ENCODE measurements at places on chromosomes 6 and 20.

DNA sequence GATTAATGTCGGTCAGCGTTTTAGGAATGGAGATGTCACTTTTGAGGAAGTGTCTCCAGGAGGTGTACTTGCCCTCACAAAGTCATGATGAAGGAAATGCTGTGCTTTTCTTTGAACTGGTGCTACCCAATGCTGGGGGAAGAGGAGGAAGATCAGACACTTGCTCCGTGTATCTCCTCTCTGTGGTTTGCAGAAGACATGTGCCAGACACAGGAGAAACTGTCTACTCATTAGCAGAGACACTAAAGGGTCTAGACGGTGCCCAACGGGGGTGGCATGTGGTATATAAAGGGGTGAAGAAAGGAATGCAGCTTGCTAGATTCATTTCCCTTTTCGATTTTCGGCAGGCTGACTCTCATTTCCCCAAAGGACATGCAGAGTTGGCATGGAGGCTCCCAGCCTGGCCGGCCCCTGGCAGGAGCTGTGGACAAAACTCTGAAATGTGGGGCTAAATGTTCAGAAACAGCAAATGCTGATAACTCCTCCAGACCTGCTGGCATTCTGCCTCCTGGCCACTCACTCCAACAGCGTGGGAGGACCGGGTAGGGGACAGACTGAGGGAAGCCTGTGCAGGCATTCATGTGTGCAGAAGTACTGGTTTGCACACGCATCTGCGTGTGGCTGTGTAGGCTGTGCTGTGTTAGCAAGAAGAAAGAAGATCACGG, 59.6 kb upstream of the QKI start:
- no peak for DNase-seq

GRCh38 chr6:15479761-15480160, 183.1 kb downstream of the DTNBP1 start:
- DNase-seq = no peak

GRCh38 chr20:49706630-49707091, 7.0 kb downstream of the B4GALT5 start:
- DNase-seq = no peak

GRCh38 chr20:22684072-22684762, 99.8 kb upstream of the FOXA2 start:
- DNase-seq = peak; percentile 62

DNA sequence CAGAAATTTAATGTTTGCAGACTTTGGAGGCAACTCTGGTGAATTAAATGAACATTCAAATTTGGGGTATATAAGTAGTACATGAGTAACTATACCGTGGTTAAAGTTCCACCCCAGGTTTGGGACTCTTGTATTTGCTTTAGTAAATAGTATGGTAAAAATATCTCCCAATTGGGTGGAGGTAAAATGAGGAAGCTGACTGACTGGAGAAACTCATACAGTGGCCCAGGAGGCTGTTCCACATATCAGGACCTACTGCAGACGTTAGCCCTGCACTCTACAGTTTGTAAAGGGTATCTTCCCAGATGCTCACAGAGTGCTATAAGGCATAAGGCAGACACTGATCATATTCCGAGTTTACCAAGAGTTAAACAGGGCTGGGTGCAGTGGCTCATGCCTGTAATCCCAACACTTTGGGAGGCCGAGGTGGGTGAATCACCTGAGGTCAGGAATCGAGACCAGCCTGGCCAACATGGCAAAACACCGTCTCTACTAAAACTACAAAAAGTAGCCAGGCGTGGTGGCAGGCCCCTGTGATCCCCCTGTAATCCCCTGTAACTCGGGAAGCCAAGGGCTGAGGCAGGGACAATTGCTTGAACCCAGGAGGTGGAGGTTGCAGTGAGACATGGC, 53.7 kb downstream of the CPXM1 start:
- no peak for DNase-seq

GRCh38 chr6:13413466-13413862, 73.9 kb downstream of the GFOD1 start:
- DNase-seq = no peak

DNA sequence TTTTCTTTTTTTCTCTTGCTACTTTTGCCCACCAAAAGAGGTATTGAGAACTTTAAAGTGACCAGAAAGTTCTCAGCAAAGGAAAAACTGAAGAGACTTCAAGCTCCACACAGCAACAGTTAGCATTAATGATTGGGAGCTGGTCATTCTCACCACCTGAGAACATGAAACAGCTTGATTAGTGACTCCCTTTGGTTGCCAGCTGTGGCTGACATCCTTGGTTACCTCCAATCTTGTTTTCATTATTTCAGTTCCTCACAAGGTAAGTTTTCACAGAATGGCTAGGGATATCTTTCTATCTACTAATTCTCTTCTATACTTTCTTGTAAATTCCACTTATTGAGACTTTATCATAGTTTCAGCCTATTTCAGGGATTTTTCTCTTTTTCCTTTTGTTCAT, 427.9 kb downstream of the QKI start:
- no peak for DNase-seq

- DNase-seq = no peak
These were observed 10.6 kb downstream of the FKBP5 start for GRCh38 chr6:35678021-35678654.

GRCh38 chr6:88890860-88891845, 72.3 kb downstream of the RNGTT start:
- no peak for DNase-seq

GRCh38 chr20:40980106-40980827, 48.4 kb upstream of the TOP1 start:
- DNase-seq = no peak

DNA sequence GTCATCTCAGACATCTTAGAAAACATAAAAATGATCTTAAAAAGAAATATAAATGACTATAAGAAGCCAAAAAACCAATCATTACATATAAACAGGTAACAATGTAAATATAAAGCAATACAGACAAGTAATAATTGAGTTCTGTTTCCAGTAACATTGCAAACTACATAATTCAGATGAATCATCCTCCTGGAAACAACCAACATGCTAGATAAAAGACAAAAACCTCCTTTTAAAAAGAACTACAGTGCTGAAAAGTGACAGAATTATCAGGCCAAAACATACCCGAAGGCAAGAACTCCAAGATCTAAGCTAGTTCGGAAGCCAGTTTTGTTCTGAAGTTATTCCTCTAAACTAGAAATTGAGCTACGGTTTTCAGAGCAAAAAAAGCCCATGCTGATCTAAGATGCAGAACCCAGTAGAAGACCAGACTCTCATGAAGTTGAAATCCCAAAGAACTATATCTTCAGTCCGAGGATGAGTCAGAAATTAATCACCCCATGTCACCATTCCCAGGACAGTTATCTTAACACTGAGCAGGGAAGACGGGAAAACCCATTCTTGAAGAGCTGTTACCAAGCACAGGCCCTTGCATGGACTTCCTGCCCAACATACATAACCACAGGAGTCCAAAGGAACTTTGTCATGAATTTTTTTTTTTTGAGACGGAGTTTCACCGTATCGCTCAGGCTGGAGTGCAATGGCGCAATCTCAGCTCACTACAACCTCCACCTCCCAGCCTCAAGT, 9.8 kb downstream of the PGM3 start:
- DNase-seq = no peak

- no peak for DNase-seq
These were observed 749.5 kb downstream of the KIF16B start for GRCh38 chr20:15823718-15824117.

DNA sequence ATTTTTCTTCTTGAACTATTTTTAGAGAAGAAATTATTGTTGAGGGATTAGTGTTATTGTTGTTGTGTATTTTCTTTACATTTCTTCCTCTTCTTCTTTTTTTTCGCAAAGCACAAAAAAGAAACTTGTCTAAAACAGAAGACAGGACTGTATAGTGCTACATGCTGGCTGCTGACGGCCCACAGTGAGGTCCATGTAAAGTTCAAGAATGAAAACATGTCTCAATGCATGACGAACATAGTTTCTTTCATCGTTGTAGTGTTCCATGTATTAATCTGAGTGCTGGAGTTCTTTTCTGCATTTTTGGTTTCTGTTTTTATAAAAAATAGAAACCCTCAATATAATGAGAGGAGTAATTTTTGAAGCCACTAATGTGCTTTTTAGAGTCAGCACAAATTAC, 462.9 kb upstream of the MARCKS start:
- no peak for DNase-seq

GRCh38 chr6:13814938-13815575, 700 bp upstream of the MCUR1 start:
- DNase-seq = peak; percentile 11

DNA sequence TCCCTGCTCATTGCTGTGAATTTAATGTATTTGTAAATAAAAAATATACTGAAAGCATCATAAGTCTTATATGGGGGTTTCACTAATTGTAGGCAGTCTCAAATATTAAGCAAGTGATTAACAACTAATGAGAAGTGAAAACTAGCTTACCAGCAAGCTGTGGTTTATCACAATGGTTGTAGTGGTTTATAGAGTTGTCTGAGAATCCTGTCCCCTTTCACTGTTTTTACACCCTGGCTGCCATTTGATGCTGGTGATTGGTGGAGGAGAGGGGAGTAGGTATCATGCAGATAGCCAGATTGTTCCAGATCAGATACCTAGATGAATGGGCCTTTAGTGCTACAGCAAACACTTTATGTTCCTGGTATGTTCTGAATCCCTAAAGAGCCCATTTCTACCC, 6.0 kb downstream of the MKKS start:
- DNase-seq = no peak

- no peak for DNase-seq
These were observed 130.4 kb upstream of the RPS6KA2 start for GRCh38 chr6:166757232-166758135.

DNA sequence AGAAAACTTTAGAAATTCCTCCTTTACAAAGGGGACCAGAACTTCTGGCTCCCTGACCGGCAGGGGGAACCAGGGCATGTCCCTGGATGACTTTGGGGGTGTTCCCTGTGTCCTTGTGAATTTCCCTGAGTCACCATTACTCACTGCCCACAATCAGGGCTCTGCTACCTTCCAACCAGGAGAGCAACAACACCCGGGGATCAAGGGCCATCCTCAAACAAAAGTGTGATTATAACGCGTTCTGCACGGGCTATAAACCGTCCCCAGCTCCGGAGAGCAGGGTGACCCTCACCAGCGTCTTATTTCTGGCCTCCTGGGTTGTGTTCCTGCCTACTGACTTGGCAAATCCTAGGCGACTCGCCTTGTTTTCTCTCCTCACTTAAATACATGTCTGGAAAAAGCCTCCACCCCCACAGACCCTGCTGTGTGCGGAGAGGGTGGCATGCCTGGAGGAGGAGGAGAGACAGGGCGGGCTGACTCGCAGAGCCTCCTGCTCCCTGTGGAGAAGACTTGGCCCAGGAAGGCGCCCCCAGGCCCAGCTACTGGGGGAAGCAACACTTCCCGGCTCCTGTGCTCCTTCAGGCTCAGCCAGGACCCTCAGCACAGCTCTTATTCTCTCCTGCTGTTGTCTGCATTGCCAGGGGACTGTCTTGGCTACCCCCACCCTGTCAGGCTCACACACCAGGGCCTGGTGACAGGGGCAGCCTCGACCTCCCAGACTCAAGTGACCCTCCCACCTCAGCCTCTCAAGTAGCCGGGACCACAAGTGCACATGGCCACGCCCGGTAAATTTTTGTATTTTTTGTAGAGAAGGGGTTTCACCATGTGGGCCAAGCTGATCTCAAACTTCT, 54.1 kb downstream of the FGD2 start:
- DNase-seq = no peak

DNA sequence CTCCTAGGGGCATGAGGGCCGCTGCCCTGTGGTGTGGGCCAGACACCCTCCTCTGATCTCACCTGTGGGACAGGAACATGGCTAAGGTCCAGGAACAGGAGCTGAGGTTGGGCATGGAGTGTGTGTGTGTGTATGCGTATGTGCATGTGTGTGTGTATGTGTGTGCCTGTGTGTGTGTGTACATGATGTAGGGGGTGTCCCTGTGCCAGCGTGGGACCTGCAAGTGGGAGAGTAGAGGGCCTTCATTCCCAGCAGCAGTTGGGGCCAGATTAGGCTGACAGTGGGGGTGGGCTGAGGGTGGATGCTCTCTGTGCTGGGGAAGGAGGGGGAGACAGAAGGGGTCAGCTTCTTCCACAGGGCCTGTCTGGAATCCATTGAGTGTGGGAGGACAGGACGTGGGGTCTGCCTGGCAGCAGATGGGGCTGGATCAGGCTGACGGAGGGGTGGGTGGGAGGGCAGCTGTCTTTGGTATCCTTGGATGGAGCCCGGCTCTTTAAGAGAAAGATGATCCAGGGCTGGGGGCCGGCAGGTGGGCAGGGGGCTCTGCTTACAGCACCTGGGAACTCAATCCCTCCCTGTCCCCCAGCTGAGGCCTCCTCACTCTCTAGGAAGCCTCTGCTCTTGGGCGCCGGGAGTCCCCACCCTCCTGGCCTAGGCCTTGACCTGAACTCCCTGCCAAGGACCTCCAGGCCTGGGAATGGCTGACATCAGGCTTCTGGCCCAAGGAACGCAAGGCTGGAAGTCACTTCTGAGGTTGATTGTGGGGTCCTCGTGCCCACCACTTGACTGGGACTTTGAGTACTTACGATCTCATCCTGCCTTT, 44.0 kb downstream of the SPDEF start:
- DNase-seq = no peak

Data from hematopoietic multipotent progenitor cell (in vitro differentiated cells).